ENCODE measurements at places on chromosomes 1 and 21.
A peak's percentile ranks its signal among the peaks of the same experiment; 100 is the strongest.

DNA sequence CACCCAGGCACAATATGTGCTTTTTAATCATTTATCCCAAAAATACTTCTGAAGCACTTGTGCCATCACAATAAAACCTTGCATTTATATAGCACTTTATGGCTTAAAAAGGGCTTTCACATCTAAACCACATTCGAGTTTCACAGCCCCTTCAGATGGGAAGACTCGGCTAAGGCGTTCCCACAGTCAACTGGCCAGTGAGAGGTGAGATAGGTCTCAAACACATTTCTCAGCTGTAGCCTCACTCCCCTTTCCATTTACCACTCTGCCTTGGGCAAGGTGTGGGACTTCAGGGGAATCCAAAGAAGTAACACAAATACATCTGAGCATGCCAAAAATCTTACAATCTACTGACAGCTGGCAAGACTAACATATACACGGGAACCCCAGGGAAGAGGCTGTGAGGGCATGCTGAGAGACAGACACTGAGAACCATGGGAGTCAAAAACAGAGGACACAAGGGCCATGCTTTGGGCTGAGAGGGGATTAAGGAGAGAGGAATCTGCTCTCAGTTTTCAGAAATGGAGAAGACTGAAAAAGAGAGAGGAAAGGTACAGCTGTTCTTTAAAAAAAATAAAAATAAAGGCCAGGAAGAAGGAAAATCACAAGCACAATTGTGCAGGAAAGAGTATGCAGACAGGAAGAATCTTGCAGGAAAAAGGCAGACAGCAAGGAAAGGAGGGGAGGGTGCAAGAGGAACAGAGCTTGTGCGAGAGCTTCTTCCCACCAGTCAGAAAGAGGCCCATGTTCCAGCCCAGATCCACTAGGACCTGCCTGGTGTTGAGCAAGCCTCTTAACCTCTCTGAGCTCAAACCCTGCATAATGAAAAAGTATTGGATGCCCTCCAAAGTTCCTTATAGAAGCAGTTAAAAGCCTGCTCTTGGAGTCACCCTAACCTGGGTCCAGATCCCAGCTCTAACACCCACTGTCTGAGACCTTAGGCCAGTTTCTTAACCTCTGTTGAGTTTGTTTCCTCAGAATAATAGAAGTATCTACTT lies 73.5 kb downstream of the JAK1 start:
- H3K36me3 ChIP-seq, result no peaks in the 10 kb centered on the region
- H3K4me3 ChIP-seq, result no peak overlapping the region
- no peak for DNase-seq
- H3K27me3 ChIP-seq, result no peaks in the 10 kb centered on the region
- no peak overlapping the region for H3K27ac ChIP-seq
- H3K4me1 ChIP-seq, result 0 out of 2 replicates have a peak, but pooled peaks cover 6% of the 10 kb centered on the region

- H3K4me1 ChIP-seq, result no peaks in the 10 kb centered on the region
- H3K4me3 ChIP-seq, result no peak overlapping the region
- H3K27me3 ChIP-seq, result no peaks in the 10 kb centered on the region
- DNase-seq, result no peak
- no peak overlapping the region for H3K27ac ChIP-seq
- no peaks in the 10 kb centered on the region for H3K36me3 ChIP-seq
These were observed 232.5 kb upstream of the JUN start for GRCh38 chr1:59016390-59016789.

DNA sequence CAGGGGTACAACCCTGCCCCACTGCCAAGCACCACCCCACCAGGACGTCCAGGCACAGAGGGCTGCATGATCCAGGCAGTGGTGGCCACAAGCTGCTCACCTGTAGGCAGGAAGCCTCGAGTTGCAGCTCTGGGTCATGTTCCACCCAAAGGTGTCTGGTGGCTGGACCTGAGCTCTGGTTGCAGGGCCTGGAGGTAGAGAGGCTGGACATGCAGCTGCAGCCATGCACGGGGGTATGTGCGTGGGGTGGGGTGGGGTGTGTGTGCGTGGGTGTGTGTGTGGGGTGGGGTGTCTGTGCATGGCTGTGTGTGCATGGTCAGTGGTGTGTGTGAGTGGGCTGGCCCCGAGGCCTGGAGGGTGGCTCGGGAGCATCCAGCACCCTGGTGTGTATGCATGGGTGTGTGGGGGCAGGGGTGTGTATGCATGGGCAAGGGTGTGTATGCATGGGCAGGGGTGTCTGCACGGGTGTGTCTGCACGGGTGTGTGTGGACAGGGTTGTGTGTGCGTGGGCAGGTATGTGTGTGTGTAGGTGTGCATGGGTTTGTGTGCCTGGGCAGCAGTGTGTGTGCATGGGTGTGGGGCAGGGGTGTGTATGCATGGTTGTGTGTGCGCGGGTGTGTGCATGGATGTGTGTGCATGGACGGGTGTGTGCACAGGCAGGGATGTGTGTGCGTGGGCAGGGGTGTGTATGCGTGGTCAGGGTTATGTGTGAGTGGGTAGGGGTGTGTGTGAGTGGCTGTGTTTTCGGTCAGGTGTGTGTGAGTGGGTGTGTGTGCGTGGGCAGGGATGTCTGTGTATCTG lies 15.6 kb downstream of the ARHGEF16 start:
- H3K36me3 ChIP-seq, result peaks cover under 1% of the 10 kb centered on the region
- no peaks in the 10 kb centered on the region for H3K27me3 ChIP-seq
- peak overlapping the region; percentile 95 for H3K27ac ChIP-seq

- no peak overlapping the region for H3K4me3 ChIP-seq
- H3K4me1 ChIP-seq, result peaks cover 22% of the 10 kb centered on the region
- no peak for DNase-seq
- H3K27ac ChIP-seq, result no peak overlapping the region
- H3K36me3 ChIP-seq, result no peaks in the 10 kb centered on the region
- no peaks in the 10 kb centered on the region for H3K27me3 ChIP-seq
These were observed 149.1 kb downstream of the PRDM16 start for GRCh38 chr1:3217979-3218679.

DNA sequence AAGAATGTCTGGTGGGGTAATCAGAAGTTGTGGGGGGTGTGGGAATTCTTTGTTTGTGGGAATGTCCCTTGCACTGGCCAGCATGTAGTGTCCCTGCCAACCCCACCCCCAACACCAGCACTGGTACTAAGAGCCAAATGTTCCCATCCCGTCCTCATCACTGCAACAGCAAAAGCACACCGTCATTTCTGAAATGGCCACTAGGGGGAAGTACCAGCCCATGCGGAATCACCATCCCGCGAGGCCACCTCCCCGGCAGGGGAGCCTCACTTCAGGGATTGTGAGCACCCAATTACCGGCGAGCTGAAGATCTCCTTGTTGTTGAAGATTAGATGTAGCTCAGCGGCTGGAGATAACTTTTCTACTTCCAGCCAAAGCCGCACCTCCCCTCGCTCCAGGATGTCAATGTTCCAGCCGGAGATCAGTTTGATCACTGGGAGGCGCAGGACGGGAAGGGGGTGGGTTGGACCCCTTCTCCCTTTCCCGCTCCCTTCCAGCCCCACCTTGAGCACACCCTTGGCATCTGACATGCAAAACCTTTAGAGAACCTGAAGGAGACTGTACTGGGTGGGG lies 41.0 kb downstream of the MYOM3 start:
- peak; percentile 79 for DNase-seq
- H3K4me1 ChIP-seq, result no peaks in the 10 kb centered on the region
- H3K36me3 ChIP-seq, result no peaks in the 10 kb centered on the region
- H3K4me3 ChIP-seq, result no peak overlapping the region
- H3K27ac ChIP-seq, result no peak overlapping the region

GRCh38 chr1:210650403-210650802 lies 321.7 kb downstream of the HHAT start:
- H3K27me3 ChIP-seq, result no peaks in the 10 kb centered on the region
- H3K4me3 ChIP-seq, result no peak overlapping the region
- H3K4me1 ChIP-seq, result no peaks in the 10 kb centered on the region
- no peak for DNase-seq
- no peak overlapping the region for H3K27ac ChIP-seq

DNA sequence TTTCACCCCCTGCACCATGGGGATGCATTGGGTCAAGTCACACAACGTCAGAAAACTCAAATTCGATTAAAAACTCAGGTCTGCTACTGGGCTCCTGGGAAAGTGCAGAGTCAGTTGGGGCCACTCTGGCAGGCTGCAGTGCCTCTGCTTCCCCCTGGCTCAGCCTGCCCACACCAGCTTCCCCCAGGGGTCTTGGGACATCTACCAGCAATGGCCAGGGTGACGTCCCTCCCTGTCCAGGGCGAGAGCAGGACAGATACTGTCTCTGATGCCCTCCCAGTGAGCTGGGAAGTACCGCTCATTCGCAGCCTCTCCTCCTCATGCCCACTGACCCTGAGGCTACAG lies 106.2 kb upstream of the COL6A1 start:
- H3K4me1 ChIP-seq, result peaks cover 13% of the 10 kb centered on the region
- H3K27ac ChIP-seq, result peak overlapping the region; percentile 71
- H3K4me3 ChIP-seq, result no peak overlapping the region
- no peak for DNase-seq
- no peaks in the 10 kb centered on the region for H3K27me3 ChIP-seq
- H3K36me3 ChIP-seq, result no peaks in the 10 kb centered on the region

GRCh38 chr1:234502785-234503184 lies 23.8 kb upstream of the TARBP1 start:
- H3K4me3 ChIP-seq, result no peak overlapping the region
- no peak for DNase-seq
- peaks cover 17% of the 10 kb centered on the region for H3K4me1 ChIP-seq
- no peaks in the 10 kb centered on the region for H3K27me3 ChIP-seq
- H3K36me3 ChIP-seq, result no peaks in the 10 kb centered on the region

GRCh38 chr1:20194757-20195461 lies 8.6 kb upstream of the PLA2G2C start:
- H3K27ac ChIP-seq, result no peak overlapping the region
- no peaks in the 10 kb centered on the region for H3K36me3 ChIP-seq
- no peak overlapping the region for H3K4me3 ChIP-seq
- H3K27me3 ChIP-seq, result no peaks in the 10 kb centered on the region
- no peaks in the 10 kb centered on the region for H3K4me1 ChIP-seq

GRCh38 chr1:58931756-58932155 lies 147.9 kb upstream of the JUN start:
- H3K4me3 ChIP-seq, result no peak overlapping the region
- peaks cover 44% of the 10 kb centered on the region for H3K4me1 ChIP-seq
- no peaks in the 10 kb centered on the region for H3K36me3 ChIP-seq
- H3K27me3 ChIP-seq, result no peaks in the 10 kb centered on the region

GRCh38 chr1:2446394-2446793 lies 29.7 kb upstream of the PLCH2 start:
- no peak overlapping the region for H3K4me3 ChIP-seq
- no peaks in the 10 kb centered on the region for H3K4me1 ChIP-seq
- no peak overlapping the region for H3K27ac ChIP-seq

DNA sequence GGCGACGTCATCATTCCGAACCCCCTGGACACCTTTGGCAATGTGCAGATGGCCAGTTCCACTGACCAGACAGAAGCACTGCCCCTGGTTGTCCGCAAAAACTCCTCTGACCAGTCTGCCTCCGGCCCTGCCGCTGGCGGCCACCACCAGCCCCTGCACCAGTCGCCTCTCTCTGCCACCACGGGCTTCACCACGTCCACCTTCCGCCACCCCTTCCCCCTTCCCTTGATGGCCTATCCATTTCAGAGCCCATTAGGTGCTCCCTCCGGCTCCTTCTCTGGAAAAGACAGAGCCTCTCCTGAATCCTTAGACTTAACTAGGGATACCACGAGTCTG lies 10.0 kb downstream of the PROX1 start:
- DNase-seq, result no peak
- H3K27ac ChIP-seq, result no peak overlapping the region
- 0 out of 2 replicates have a peak, but pooled peaks cover 1% of the 10 kb centered on the region for H3K36me3 ChIP-seq
- no peaks in the 10 kb centered on the region for H3K27me3 ChIP-seq
- no peaks in the 10 kb centered on the region for H3K4me1 ChIP-seq

DNA sequence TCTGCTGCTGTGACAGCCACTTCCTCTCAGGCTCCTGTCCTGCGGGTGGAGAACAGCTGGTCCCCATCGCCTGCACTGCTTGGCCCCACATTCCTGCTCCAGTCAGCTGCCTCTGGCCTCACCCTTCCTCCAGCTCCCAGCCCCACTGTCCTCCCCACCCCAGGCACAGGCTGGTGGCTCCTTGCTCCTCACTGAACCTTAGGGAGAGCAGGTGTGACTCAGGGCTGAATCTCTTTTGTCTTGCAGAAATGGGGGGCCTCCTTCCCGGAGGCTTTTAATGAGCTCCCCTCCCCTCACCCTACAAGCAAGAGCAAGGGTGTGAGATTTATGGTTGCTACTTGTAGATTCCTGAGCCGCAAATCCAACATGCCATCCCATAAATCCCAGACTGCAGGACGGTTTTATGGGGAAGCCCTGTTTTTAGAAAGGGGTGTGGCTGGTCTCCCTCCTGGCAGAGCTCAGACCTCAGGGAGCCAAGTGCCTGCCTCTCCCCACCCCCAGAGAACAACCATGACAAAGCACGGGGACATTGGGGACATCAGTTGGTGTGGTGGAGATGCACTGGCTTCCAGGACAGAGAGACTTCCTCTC lies 15.2 kb downstream of the CDK18 start:
- DNase-seq, result no peak
- no peak overlapping the region for H3K27ac ChIP-seq
- H3K36me3 ChIP-seq, result 0 out of 2 replicates have a peak, but pooled peaks cover 2% of the 10 kb centered on the region
- H3K4me3 ChIP-seq, result no peak overlapping the region
- H3K27me3 ChIP-seq, result no peaks in the 10 kb centered on the region

- no peaks in the 10 kb centered on the region for H3K36me3 ChIP-seq
- no peaks in the 10 kb centered on the region for H3K27me3 ChIP-seq
- DNase-seq, result peak; percentile 53
- no peak overlapping the region for H3K27ac ChIP-seq
- H3K4me1 ChIP-seq, result no peaks in the 10 kb centered on the region
- H3K4me3 ChIP-seq, result no peak overlapping the region
These were observed 121.8 kb downstream of the HFM1 start for GRCh38 chr1:91282695-91283420.

DNA sequence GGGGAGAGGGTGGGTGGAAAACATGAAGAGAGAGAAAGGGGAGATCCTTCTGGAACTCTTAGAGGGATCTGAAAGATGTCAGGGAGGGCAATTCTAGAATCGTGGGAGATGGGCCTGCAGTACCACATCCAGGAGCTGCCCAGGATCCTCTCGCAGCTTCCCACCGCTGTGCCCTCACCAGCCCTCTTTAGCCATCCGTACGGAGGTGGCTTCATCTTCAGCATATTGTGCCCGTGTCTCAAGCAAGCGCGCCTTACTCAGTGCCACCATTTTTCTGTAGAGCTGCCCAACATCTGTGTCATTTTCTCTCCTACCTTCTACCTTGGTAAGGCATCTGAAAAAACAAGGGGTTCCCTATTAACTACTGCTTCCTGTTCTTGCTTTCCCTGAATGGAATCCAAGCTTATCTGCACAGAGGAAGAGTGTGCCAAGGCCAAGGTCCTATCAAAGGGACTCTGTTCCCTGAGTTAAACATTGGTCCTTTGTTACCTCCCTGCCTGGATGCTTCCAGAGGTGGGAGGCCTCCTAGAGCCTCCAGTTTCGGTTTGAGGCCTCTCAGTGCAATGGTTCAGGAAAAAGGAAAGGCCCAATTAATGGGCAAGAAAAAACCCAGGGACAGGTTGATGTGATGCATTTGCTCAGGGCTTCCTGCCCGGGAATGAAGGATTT lies 23.2 kb downstream of the C1orf116 start:
- H3K36me3 ChIP-seq, result no peaks in the 10 kb centered on the region
- H3K4me3 ChIP-seq, result no peak overlapping the region
- DNase-seq, result no peak
- peak overlapping the region; percentile 39 for H3K27ac ChIP-seq

GRCh38 chr1:209319549-209319948 lies 264.0 kb upstream of the CAMK1G start:
- no peaks in the 10 kb centered on the region for H3K36me3 ChIP-seq
- no peak overlapping the region for H3K4me3 ChIP-seq
- H3K27ac ChIP-seq, result no peak overlapping the region
- no peaks in the 10 kb centered on the region for H3K4me1 ChIP-seq

Measured in Caco-2 (cell line).